Activated naive CD8-positive, alpha-beta T cell treated with anti-CD3 and anti-CD28 coated beads, Interleukin-2, amount 50 U/mL, for 24 hours (primary cell): ENCODE measurements at places on chromosomes 5 and 9.

DNA sequence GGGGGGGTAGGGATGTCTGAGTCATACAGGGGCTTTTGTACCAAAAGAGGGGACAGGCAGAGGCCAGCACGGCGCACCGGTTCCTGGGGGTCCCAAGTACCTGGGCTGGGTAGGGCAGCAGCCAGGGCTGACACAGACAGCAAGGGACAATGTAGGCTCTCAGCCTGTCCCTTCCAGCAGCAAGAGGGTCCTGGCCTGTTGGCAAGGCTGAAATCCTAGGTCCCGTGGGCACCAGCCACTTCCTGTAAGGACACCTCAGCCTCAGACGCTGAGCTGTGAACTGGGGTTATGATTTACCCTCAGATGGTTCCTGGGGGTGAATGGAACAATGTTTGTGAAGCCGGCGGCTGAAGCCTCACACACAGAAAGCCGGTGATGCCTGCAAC, 41.3 kb downstream of the NACC2 start:
- no peak for DNase-seq

DNA sequence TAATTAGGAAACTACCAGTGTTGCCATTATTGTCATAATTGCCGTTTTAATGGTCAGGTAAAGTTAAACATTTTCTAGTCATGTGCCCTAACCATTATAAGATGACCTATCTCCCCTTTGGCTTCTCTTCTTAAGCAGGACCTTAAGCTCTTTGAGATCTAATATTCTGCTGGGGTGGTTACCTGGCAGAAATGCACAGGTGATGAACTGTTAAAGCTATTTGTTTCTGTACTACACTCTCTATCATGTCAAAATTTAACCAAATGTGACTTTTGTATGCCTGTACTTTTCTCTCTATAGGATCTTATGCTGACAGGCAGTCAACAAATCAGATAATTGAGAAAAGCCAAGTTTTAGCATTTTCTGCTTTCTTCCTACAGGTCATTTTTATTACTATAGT, 23.3 kb downstream of the ALDH1A1 start:
- no peak for DNase-seq

- no peak for DNase-seq
These were observed 61.2 kb downstream of the VAV2 start for GRCh38 chr9:133930682-133931485.

DNA sequence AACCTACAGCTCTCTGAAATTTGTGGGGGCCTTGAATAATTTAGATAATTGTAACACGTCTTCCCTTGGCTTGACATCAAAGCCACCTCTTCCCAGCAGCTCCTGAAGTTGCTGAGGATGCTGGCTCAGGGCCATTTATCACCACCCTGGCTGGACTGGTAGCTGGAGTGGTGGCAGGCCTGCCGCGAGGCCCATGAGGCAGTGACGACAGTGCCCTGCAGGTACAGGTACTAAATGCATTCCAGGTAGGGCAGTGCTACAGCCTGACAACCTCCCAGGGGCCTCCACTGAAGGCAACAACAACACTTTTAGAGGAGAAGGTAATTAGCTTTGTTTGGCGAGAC, 270.2 kb upstream of the KLF4 start:
- DNase-seq, result no peak

GRCh38 chr9:127207734-127208410, 56.7 kb upstream of the GARNL3 start:
- DNase-seq, result no peak

- no peak for DNase-seq
These were observed 796.5 kb upstream of the ARRDC3 start for GRCh38 chr5:92179651-92180050.

- no peak for DNase-seq
These were observed 21.0 kb downstream of the C5orf15 start for GRCh38 chr5:133947431-133947841.

- DNase-seq, result no peak
These were observed 71.4 kb downstream of the SERINC5 start for GRCh38 chr5:80184235-80185023.

DNA sequence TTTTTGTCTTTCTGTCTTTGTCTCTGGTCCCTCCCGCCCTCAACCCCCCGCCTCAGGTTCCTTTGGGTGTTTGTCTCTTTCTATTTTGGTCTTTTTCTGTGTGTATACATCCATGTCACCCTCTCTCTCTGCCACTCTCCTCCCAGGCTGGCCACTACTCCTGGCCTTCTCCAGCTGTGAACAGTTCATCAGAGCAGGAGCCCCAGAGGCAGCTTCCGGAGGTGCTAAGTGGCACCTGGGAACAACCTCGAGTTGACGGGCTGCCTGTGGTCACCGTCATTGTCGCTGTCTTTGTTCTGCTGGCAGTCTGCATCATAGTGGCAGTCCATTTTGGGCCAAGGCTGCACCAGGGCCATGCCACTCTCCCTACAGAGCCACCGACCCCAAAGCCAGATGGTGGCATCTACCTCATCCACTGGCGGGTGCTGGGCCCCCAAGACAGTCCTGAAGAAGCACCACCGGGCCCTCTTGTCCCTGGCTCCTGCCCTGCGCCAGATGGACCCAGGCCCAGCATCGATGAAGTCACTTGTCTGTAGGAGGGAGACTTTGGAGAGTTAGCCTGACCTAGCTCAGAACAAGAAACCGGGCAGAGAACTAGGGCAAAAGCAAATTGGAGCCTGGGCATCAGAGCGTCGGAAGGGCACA, 1.7 kb downstream of the SMIM33 start:
- DNase-seq, result no peak

DNA sequence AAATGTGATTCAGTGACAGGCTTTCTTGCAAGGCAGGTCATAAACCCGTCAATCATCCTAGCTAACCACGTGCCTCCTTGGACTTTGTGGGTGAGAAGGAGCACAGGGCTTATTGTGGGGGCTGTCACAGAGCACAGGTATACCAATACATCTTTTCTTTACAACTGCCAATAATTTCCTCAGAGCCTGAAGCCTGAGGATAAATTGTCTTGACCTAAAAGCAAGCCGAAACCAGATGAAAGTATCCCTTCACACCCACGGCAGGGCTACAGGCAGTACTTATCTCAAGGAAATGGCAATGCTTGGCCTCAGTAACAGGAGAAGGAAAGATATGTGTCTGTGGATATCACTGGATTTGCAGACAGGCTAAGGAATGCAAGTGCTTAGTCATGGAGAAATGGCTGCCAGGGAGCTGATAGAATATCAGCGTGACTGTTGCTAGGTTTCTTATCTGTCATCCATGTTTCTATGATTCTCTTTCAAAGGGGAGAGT, 90.3 kb upstream of the ZNF366 start:
- DNase-seq, result no peak

DNA sequence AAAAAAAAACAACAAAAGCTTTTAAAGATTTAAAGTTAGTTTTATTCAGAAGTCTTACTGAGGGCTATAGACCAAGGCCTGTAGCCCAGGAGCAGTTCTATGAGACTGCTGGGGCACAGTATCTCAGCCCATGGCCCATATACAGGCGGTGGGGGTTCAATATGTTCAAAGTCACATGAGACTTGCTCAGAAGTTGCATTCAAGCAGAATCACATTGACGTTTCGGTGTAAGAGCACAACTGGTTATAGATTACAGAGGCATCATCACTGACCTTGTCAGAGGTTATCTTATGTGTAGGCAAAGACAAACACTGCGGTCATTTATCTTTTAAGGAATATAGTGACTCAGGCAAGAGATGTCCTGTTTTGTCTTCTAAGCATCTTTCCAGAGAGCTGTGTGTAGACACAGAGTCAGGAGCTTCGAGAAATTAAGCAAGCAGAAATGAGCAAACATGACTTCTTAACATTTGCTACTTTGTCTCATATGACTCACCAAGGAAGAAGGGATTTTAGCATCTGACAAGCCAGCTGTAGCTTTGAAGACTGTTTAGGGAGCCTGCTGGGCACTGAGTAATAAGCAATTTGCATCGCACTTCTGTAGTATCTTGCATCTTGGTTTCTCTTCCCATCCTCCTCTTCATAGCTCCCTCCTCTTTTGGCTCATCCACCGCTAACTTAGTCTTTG, 12.9 kb upstream of the F2RL1 start:
- no peak for DNase-seq

DNA sequence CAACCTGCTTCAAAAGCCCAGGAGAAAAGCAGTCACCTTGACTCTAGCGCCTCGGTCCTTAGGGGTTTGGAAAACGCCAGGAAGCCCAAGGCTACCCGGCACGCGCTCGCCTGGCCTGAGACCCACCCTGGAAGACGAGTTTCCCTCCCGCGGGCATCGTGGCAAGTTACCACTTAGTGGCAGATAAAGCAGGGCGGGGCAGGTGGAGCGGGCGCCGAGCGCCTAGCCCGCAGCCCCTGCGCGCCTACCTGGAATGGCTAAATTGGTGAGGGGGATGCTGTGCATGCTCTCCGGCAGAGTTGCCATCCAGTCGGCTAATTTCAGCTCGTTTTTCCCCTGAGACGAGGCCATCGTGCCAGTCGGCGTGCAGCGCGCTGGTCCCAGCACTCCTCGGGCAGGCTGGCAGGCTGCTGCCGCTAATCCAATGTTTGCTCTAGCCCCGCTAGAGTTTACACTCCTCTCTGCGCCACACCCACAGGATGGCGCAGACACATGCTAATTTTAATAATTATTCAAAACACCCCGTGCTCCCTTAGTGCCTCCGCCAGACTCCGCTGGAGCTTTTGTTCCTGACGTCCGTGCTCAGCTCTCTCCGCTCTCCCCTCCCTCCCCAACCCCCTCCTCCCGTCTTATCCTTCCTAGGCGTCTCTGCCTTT, at the start of gene PLCXD3:
Gene PLCXD3, minus strand, starts transcription at position 426 of the 656 bp plus-strand sequence. Its CDS starts 75 bp downstream, at position 351.
- no peak for DNase-seq

DNA sequence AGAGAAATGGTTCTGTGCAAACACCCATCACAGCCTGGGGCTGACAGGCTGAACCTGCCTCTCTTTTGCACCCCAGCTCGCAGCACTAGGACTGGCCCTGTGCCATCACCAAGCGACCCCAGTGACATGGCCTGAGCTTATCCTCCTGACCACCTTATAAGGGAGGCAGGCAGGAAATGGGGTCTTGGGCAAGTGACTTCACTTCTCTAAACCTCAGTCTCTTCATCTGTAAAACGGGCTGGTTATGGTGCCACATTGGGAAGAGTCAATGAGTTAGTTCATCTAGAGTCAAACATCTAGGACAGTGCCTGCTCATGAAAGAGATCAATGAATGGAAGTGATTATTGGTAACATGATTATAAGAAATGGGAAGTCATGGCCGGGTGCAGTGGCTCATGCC, 6.2 kb downstream of the SNCB start:
- DNase-seq, result no peak

DNA sequence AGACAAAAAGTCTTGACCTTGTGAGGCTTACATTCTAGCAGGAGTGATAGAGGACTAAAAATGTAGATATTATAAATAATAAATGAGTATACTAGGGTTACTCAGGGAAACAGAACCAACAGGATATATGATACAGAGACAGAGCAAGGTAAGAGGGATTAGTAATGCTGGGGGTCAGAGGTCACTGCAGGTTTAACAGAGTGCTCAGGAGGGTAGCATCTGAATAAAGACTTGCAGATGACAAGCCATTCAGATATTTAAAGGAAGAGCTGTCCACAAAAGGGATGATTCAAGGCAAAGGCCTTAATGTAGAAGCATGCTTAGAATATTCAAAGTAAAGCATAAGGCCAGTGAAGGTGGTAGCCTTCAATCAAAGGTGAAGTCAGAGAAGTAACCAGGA, 65.6 kb upstream of the SEMA6A start:
- DNase-seq, result no peak

DNA sequence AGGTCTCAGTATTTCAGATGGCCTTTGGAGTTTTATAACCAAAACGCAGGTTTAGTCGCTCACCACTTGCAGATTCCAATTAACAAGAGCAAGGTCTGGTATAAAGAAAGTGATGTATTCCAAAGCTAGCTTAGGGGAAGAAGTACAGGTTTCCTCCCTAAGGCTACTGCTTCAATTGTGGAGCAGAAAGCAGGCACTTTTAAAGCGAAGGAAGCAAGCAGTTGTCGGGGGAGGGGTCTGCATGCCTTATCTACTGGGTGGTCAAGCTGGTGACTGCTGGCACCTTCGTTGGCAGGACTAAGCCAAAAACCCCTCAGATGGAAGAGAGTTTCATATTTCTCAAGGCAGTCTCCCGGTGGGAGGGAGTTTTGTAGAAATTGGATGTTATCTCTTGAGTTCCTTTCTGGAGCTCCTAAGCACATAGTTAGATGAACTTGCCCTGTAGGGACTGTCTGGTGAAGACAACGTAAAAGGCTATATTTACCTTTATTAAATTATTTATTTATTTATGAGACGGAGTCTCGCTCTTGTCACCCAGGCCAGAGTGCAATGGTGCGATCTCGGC, 1.6 kb upstream of the TMEM245 start:
- DNase-seq, result no peak

DNA sequence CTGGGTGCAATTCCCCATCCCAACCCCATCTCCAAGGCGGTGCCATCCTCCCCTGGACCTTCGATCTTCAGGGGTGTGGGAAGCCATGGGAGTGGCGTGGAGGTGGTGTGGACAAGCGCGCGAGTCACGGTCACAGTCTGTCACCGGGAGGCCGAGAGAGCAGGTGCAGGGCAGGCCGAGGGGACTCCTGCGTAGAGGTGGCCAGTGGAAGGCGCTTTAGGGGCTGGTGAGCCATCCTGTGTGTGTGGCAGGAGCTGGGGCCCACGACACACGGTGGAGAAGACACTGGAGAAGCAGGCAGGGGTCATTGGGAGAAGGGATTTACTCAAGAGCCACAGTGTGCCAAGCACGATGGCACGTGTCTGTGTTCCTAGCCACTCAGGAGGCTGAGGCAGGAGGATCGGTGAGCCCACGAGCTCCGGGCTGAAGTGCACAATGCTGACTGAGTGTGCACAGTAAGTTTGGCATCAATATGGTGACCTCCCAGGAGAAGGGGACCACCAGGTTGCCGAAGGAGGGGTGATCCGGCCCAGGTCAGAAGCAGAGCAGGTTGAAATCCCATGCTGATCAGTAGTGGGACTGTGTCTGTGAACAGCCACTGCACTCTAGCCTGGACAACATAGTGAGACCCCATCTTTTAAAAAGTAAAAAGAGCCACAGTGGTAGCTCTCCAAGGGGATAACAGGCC, 145.1 kb upstream of the PHYKPL start:
- DNase-seq, result no peak

DNA sequence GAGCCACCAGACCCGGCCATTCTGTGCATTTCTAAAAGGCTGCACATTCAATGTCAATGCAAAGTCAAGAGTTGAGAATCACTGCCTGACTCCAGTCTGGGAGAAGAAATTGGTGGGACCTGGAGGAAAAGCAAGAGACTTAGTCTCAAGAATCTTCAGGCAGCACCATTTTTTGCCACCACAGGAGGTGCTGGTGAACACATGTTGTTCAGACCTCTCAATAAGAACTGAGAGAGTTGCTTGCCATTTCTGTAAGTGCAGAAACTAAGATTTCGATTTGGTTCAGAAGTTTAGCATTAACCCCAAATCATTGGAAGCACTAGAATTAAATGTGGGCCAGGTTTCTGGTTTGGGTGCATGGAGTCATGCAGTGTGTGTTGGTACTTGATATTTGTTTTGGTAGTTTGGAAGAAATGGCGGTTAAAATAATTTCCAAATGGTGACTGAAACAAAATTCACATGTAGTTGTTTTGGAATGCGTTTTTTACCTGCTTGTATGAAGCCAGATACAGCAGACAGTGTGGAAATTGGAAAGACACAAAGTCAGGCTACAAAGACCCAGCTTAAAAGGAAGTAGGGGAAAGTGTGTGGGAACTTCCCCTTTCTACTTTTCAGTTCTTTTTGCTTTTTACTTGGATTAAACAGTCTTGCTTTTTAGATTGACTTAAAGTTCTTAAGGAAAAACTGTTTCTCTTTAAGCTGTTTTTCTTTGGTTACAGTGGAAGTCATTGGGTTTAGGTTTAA, 20.4 kb downstream of the PDE8B start:
- DNase-seq, result no peak

GRCh38 chr9:124456341-124457078, 6.3 kb downstream of the ADGRD2 start:
- no peak for DNase-seq

GRCh38 chr5:35794684-35795375, 61.9 kb upstream of the IL7R start:
- no peak for DNase-seq
